Ascending aorta (tissue), 2 donors: ENCODE measurements at places on chromosomes 11 and 22. TPM values are rescaled to one million over a fixed set of nuclear protein-coding genes. Genes with fewer than 3 reads are reported as not detected.

DNA sequence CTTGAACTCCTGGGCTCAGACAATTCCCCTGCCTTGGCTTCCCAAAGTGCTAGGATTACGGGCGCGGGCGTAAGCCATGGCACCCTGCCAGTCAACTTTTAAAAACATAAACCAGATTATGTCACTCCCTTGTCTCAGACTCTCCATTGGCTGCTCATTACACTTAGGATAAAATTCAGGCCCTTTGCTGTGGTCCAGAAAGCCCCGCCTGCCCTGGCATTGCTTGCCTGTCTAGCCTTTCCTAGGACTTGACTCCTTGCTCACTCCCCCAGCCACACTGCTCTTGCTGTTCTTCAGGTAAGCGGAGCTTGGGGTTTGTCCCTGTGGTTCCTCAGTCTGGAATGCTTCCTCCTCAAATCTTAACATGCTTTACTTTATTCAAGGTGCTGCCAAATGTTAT, 30.5 kb downstream of the DIXDC1 start:
- no peaks in the 10 kb centered on the region for H3K27me3 ChIP-seq
- no peak for DNase-seq
- H3K36me3 ChIP-seq: no peaks in the 10 kb centered on the region
- no peak overlapping the region for H3K27ac ChIP-seq

DNA sequence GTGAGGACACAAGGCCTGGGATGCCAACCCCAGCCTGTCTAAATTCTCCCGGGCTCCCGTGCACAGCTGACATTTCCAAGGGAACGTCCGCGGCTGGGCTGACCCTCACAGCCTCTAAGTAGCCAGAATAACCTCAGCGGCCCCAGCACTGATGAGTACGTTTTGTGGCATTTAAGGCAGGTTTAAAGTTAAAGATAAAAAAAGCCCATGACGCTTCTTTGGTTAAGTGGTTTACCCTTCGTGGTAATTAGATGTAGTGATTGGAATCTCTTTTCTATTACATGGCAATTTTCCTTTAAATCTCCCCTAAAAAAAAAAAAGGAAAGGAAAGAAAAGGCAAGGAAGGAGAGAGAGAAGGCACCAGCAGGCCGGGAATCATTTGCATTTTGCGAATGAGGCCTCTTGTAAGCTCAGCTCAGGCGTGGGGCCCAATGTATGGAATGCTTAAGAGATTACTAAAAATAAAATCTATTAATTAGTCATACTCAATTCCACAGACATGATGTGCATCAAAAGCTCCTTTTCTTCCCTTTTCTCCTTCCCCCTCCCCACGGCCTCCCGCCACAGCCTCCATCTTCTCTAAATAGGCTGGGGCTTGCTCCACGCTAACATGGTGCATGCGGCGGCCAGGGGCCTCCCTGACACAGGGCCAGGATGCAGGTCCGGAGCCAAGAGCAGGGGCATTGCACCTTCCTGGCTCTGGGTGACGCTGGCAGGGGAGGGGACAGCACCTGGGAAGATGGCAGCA, 44.1 kb downstream of the MACROD1 start:
- H3K4me3 ChIP-seq: no peak overlapping the region
- H3K4me1 ChIP-seq: no peaks in the 10 kb centered on the region
- no peak overlapping the region for H3K27ac ChIP-seq

DNA sequence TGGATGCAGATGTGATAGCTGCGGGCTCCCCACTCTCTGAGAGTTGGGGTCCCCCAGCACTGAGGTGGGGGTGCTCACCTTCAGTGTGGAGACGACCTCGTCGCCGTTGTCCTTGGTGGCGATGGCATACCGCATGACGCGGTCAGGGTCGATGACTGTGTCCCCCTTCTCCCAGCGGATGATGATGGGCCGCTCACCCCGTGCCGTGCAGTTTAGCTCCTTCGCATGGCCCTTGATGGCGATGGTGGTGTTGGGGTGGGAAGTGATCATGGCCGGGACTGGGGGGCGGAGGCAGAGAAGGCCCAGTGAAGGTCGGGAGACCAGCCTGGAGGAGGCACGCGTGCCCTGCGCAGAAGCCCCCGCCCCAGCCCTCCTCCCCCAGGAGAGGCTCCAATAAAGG, 154.2 kb downstream of the CEP164 start:
- no peak overlapping the region for H3K27ac ChIP-seq
- no peaks in the 10 kb centered on the region for H3K36me3 ChIP-seq
- no peaks in the 10 kb centered on the region for H3K27me3 ChIP-seq

- no peak overlapping the region for H3K4me3 ChIP-seq
- H3K27ac ChIP-seq: no peak overlapping the region
- H3K4me1 ChIP-seq: no peaks in the 10 kb centered on the region
- H3K27me3 ChIP-seq: no peaks in the 10 kb centered on the region
- no peak for DNase-seq
Measured at GRCh38 chr11:70751142-70751734, 352.9 kb downstream of the CTTN start.

DNA sequence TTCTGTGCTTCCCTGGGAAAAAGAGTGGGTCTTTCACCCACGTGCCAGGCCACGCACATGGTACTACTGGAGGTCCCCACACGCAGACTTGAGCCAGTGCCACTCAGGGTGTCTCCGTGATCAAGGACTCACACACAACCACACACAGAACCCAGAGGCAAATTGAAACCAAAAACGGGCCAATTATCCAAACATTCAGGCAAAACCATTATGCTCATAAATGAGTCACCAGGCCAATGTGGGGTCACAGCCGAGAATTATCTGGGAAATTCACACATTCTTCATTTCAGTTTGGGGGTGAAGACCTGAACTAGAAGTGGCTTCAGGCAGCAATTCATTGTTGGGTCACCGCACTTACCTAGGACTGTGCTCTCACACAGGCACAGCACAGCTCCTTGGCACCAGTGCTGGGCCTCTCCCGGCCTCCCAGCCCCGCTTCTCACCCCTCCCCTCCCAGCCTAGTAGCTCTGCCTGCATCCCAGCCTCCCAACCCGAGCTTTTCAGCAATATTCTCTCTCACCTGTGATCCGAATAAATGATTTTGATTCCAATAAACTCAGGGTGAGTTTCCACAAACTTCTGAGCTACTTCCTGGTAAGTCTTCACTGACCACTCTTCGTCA, 28.0 kb downstream of the ADA2 start:
- no peak for DNase-seq
- no peaks in the 10 kb centered on the region for H3K36me3 ChIP-seq

The OR52E5 gene
- total RNA-seq: not detected

The ZNF143 gene
- total RNA-seq: 2.7 TPM
